ENCODE measurements at places on chromosomes 4 and X.

DNA sequence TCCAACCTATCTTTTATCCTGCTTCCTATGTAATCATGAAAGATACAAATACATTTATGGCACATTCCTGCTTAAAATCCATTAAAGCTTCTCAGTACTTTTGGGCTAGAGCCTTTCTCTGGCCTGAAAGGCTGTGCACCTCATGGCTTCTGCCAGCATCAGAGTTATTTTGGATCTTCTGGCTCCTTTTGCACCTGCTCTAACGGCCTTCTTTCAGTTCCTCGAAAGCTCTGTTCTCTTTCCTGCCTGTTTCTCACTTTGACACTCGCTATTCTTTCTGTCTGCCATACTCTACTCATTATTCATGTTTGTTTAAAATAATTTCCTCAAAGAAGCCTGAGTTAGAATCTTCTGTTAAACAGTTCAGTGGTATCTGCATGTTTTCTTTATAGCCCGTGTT is 86.0 kb downstream of the LRP2BP start:
- DNase-seq = peak; percentile 11

DNA sequence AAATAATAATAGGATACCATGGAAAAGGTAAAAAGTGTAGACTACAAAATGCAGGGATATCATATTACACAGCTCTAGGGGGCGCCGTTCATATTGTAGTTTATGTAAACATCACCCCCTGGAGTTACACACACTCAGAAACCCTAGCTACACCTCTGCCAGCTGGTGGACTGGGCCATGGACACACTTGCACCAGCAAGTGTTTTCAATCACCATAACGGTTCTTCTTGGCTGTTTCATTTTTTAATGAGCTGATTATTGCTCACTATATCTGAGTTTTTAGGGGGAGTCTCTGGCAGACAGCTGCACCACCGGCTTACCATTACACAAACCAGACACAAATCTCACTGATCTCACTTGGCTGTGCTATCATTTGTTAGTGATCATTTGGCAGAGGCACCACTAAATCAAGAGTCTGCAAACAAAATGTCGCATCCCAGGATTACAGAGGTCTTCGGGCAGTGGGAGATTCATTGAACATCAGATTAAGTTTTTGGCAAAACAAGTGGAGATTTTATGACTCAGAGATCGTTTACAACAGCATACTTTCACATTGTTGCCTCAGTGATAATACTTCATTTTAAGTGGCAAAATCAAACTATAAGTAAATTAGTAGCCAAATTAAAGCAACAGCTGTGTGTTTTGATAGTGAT is 185.7 kb downstream of the UNC5C start:
- no peak for DNase-seq

DNA sequence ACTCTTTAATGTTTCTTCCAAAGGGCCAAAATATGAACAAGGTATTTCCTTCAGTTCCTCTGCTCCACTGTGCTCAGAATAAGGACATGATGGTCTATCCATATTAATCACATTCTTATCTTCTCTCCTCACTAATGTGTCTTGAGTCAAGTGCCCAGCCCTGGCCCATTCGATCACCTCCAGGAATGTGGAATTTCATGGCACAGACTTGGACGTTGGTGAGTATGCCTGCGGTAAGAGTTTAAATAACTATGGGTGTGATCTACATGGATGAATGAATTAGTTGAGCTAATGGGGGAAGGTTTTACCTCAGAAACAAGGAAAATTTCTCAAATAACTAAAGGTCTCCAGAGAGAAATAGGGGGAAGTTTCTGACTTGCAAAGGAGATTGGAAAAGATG is 174.0 kb downstream of the NPFFR2 start:
- DNase-seq = no peak

DNA sequence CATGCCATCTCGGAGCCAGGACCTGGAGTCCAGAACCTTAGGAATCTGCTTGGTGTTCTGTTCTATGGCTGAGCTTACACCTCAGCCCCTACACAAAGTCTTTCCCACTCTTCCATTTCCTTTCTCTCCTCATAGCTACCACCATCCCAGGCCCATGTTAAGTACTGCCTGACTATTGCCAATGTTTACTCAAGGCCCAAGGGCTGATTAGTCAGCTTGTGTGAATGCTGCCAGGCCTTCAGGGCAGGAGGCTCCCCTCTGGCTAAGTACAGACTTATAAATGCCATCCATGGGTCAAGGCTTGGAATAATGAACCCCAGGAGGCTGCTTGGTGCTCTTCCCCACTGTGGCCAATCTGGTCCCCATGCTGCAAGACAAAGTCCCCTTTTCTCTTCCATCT is 411.6 kb upstream of the MAGEB18 start:
- DNase-seq = no peak

GRCh38 chr4:14867847-14868246 is 134.4 kb upstream of the CPEB2 start:
- no peak for DNase-seq

DNA sequence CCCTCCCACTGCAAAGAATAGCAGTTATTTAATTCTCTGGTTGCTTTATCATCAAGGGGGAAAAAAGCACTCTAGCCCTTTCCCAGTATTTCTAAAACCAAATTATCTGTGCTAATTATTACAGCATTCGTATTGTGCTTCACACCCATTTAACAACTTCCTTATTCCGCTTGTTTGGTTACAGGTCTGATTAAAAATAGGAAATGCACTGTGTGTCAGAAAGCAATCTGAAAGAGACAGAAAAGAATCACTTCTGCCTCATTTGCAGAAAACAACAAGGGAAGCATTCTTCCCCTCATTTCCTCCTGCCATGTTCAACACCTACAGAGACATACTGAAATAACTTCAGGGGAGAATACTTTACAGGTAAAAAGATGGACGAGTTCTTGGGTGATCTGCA is 114.9 kb upstream of the MAP3K15 start:
- peak; percentile 11 for DNase-seq

- no peak for DNase-seq
Observed at GRCh38 chr4:146051223-146051622, 112.6 kb upstream of the ZNF827 start.

- DNase-seq = no peak
Observed at GRCh38 chrX:84475596-84475995, 26.7 kb downstream of the HDX start.

GRCh38 chr4:154132406-154132805 is 343.5 kb upstream of the SFRP2 start:
- no peak for DNase-seq

DNA sequence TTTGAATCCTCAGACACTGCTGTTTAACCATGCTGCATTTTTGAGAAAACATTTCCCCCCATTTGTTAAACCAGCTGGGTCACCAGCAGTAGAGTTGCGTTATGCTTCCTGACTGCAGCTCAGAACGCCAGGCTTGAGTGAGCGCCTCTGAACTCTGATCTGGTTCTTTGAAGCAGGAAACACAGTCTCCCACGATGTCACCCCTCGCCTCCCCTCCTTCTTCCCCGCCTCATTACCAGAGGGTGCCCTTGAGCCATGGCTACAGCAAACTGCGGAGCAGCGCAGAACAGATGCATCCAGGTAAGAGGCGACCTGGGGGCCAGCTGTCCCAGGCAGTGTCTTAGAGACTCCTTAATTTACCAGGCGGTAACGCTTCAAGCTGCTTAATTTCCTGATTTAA is 78.4 kb downstream of the REPS2 start:
- DNase-seq = no peak

DNA sequence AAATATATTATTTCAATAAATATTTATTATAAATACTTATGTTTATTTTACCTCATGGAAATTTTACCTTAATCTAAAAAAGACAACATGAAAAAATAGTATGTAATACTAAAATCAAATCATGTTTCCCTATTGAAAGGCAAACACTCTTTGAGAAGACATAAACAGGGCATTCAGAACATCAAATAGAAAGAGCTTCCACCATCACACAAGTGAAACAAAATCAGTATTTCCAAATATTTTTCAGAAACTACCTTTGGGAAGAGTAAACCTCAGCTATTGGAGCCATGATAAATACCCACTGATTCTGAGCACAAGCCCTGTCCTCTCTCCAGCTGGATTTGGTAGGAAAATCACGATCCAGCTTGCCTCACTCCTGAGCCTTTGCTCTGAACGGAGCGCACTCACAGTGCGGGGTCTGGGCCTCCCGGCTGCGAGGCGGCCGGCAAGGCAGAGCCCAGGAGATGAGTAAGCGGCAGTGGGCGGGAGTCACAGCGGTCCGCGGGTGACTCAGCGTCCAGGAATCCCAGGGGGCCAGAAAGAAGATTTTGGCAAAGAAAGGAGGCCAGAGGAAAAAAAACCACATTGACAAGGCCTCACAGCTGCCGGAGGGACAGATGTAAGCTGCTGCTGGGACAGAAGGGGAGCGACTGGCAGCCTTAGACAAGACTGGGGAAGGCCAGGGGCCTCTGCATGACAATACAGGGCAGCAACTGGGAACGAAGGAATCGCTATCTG is 14.7 kb upstream of the ANXA5 start:
- no peak for DNase-seq

DNA sequence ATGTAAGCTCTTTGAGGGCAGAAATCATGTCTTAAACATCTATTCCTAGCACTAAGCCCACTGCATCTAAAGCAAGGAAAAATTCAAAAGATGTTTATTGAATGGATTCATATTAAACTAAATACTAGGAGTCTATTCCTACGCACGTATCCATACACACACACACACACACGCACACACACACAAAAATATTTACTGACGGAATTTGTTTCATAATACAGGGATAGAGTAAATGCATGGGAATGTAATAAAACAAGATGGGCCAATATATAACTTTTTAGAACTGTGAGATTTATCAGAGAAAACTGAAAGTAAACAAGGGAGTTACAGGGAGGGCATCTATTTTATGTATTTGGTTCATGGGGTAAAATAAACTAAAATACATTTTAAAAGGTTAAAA is 57.6 kb downstream of the WDFY3 start:
- DNase-seq = no peak

GRCh38 chrX:41449615-41450014 is 2.5 kb downstream of the NYX start:
- DNase-seq = peak; percentile 16

- DNase-seq = no peak
Observed at GRCh38 chrX:12115377-12115776, 22.9 kb upstream of the FRMPD4 start.

DNA sequence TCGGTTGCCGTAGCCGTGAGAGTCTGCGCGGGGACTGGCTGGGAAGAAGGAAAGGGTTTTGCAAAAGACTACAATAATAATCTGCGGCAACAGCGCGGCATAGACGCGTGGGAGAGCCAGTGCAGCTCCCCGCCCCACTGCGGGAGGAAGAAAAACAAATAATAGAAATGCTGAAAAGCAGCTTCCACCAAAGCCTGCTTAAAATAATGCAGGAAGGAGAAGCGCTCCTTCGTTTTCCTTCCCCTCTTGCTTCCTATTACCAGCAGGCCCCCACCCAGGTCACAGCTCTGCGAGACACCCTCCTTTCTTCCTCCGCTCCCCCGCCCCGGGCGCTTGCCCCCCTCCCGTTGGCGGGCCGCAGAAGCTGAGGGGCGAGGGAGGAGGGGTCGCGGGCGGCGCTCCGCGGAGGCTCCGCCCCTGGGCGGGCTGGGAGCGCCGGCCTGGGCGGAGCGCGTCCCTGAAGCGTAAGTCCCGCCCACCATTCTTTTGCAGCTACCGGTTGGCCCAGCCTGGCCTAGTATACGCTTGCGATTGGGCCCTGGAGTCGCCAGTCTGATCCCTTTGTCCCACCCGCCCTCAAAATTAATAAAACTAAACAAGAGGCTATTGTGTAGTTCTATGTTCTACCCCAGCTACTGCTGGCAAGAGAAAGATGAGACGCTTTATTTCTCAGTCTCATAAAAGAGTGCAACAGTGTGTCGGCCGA is 636 bp upstream of the AMOT start:
- peak; percentile 75 for DNase-seq

DNA sequence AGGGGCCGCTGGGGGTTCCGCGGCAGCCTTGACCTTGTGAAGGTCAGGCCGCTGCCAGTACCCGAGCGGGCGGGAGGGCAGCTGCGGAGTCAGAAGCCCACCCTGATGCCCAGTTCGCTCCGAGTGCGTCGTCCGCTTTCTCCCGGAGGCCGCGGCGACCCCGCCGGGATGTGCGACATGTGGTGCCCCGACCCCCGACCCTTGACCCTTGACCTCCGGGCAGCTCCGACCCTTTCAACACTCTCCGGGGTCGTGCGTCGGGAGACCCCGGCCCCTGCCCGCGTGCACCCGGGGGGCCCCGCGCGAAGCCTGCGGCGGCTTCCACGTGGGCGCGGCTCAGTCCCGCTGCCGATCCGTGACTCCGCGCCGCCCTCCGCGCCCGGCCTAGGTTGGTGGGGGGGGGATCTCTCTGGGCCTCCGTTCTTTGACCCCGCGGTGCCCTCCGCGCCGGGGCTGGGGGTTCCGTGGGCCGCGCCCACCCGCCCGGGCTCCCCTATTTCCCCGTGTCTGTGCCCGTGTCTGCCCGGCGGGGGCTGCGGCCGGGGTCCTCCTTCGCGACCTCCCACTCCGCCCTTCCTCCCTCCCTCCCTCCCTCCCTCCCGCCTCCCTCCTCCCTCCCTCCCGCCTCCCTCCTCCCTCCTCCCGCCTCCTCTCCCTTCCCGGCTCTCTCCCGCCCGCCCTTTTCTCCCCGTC is 609 bp upstream of the SLC25A6 start:
- no peak for DNase-seq

GRCh38 chrX:152103866-152104265 is 34.5 kb downstream of the MAGEA10 start:
- no peak for DNase-seq

DNA sequence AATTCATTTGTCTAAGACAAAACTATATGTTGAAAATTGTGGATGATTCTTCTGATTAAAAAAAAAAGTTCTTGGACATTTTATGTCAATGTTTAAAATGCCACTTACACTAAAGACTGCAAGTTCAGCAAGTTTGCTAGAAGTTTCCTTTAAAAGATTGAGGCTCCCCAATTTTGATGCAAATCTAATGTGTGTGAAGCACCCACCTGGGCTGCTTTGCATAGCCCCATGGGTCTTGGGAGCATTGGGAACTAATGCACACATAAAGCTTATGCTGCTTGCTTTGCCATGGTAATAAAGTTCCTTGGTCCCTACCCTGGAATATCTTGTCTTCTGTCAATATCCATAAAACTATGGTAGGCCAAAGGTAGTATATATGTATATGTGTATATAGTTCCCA is 725.9 kb upstream of the GRID2 start:
- no peak for DNase-seq

GRCh38 chr4:139893801-139894200 is 228.2 kb downstream of the MGST2 start:
- no peak for DNase-seq

DNA sequence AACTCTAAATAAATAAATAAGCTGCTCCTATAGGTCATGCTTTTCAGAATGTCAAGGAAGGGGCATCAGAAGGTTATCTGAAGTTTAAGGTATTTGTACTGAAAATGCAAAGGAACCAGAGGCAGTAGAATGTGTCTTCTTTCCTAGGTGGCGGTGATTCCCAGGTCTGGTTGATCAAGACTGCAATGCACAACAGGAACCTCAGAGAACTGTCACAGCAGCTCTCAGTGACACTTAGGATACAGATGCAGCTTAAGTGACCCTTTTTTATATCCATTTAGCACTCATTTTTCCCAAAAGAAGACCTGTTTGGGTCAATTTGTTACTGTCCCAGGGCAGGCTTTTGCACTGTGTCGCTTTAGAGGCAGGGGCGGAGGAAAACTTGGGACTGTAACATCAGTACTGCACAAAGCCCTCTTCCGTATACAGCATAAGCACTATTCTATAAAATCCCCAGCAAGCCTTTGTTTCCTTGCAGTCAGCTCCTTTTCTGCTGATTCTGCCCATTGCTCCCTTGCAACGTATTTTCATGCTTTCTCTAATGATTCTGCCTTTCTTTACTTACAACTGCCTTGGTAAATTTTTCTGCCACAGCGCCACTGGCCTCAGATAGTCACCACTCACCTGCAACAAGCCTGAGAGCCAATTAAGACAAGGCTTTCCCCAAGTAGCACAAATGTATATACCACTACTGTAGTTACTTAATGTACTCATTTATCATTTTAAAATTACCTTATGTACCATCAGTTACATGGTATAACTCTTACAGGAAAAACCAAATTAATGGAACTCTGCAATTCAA is 1.5 kb upstream of the MND1 start:
- no peak for DNase-seq

Measured in naive B cell (primary cell).